ENCODE measurements at places on chromosomes 13 and 19.

DNA sequence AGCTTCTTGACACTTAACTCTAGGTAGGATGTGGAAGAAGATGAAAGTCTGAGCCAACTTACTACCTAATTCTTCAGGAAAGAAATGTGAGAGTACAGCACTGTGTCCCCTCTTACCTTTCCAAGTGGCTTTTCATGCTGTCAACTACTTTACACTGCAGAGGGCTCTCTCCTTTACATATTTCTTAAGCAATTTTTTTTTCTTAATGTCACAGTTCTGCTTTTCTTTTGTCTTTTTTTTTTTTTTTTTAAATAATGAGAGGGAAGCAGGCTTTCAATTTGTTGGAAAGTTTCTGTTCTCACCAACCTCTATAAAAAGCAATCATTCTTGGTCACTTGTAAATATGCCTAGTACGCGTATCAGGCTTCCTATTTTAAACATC lies 212.7 kb upstream of the MIR17HG start:
- DNase-seq, result no peak

GRCh38 chr19:15252398-15253018 lies 20.3 kb upstream of the EPHX3 start:
- DNase-seq, result no peak

- DNase-seq, result no peak
These were observed 82.0 kb downstream of the OLFM4 start for GRCh38 chr13:53110614-53111013.

- DNase-seq, result no peak
These were observed 13.0 kb upstream of the SLC35E1 start for GRCh38 chr19:16585094-16585801.

DNA sequence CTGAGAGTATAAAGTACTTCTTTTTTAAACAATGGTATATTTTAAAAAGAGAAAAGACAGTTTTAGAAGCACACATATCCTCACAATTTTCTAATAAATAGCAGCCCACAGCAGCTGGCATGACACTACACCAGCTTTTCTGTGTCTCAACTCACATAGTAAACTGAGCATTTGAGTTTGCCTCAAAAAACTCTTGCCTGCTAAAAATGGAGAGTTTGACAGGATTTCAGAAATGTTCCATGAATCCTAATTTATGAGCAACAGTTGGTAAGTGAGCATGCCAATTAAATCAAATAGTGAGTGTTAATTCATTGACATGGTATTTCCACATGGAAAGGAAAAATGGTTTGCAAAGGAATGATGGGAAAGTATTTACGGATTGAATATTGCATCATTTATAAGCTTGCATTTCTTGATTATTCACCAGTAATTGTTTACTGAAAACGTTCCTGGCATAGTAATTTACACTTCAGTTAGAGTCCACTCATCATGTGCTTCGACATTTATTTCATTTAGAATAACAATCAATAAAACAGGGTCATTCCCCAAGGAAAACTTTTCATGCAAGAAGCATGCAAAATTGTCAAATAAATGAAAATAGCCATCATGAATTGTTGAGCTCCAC lies 323.0 kb downstream of the EFNB2 start:
- no peak for DNase-seq

All from GM19239 (cell line).